ENCODE measurements at places on chromosomes 5 and 9. TPM values are rescaled to one million over a fixed set of nuclear protein-coding genes. Genes with fewer than 3 reads are reported as not detected.

AGXT2 gene
- polyA plus RNA-seq: not detected

DNA sequence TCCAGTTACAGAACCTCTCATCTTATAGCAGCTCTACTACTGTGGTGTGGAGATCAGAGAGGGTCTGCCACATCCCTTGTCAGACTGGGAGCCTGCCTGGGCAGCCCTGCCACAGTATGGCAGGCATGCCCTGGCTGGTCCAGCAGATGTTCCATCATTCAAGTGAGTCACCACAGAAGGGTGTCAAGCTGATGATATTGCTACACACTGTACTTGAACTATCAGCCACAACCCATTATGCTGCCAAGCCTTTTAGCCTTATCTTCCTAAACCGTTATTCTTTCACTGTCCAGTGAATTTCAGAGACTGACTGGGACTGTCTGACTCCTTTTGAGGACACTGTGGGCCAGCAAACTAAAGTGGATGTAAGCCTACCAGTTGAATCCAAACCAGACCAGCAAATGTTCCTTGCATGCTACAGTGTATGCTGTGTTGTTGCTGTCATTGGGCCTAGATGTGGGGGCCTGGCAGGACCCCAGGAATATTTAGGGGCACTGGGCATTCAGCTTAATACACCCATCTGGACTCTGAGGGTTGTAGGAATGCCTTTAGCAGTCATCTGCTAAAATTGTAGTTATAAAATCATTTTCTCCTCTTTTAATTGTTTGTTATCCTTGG lies 202.6 kb downstream of the NR3C1 start:
- H3K27ac ChIP-seq: peak overlapping the region; percentile 34
- peaks cover 7% of the 10 kb centered on the region for H3K4me1 ChIP-seq
- H3K36me3 ChIP-seq: peaks cover 7% of the 10 kb centered on the region
- DNase-seq: no peak
- H3K27me3 ChIP-seq: no peaks in the 10 kb centered on the region

GRCh38 chr5:98513380-98513779 lies 260.1 kb upstream of the RGMB start:
- no peaks in the 10 kb centered on the region for H3K36me3 ChIP-seq
- H3K27ac ChIP-seq: no peak overlapping the region
- 0 out of 2 replicates have a peak, but pooled peaks cover 4% of the 10 kb centered on the region for H3K4me1 ChIP-seq
- no peaks in the 10 kb centered on the region for H3K27me3 ChIP-seq
- H3K4me3 ChIP-seq: no peak overlapping the region

DNA sequence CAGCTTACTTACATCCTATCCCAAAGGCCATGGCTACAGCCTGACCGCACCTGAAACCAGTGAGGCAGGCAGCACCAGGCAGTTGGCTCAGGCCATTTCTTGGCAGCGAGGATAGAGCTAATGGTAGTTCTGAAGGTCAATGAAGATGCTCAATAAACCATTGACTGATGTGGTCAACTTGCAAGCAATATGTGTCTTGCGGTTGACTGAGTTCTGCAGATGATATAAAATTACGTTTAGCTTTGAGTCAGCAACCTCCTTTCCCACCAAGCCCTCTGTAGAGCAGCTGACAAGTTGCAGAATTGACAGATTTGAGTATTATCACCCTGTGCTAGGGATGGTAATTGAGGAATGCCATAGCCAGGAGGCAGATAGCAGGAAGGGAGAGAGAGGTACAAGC lies 189.0 kb upstream of the PUM3 start:
- DNase-seq: no peak
- no peak overlapping the region for H3K27ac ChIP-seq
- no peaks in the 10 kb centered on the region for H3K27me3 ChIP-seq
- no peaks in the 10 kb centered on the region for H3K4me1 ChIP-seq
- H3K36me3 ChIP-seq: no peaks in the 10 kb centered on the region

LRRTM2 gene
- 0.38 TPM for polyA plus RNA-seq

- DNase-seq: no peak
- H3K27me3 ChIP-seq: no peaks in the 10 kb centered on the region
- H3K4me3 ChIP-seq: no peak overlapping the region
- H3K4me1 ChIP-seq: peaks cover 13% of the 10 kb centered on the region
Measured at GRCh38 chr5:96931605-96932004, 4.3 kb upstream of the LNPEP start.

CD72 gene
- polyA plus RNA-seq: 2.5 TPM

MYOZ3 gene
- polyA plus RNA-seq: 0.26 TPM

DNA sequence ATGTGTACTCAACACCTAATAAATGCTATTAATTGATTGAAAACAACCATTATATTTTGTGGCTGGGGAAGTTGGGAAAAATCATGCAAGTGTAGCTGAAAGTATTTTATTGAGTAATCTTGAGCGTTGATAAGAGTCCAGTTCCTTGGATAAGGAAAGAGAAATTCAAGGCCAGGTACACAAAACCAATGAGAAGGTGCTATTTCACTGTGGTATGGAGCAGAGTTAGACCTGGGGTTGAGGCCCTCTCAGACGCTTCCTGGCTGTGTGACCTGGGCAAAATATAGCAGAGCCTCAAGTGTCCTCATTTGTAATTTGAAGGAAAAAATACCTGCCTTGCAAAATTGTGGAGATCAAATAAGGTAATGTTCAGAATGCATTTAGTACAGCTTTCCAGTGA lies 50.1 kb downstream of the GALNT10 start:
- H3K27me3 ChIP-seq: no peaks in the 10 kb centered on the region
- no peaks in the 10 kb centered on the region for H3K36me3 ChIP-seq
- peaks cover 2% of the 10 kb centered on the region for H3K4me1 ChIP-seq
- H3K4me3 ChIP-seq: no peak overlapping the region

TOR2A gene
- 17.2 TPM for polyA plus RNA-seq

DNA sequence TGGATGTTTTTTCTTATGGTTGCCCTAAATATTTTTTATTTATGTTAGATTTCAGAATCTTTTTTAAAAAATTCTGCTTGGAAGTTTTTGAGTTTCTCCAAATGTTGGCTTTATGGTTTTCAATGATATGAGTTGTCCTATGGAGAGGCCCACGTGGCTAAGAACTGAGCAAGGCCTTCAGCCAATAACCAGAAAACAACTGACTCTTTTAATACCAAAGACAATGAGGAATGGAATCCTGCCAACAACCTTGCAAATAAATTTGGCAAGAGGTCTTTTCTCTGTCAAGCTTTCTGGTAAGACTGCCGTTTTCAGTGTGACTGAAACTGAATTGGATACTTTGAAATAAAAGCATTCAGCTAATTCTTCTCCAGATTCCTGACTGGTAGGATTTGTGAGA lies 1740.1 kb upstream of the WWC1 start:
- no peaks in the 10 kb centered on the region for H3K27me3 ChIP-seq
- DNase-seq: no peak
- no peak overlapping the region for H3K4me3 ChIP-seq
- no peaks in the 10 kb centered on the region for H3K4me1 ChIP-seq

- H3K27me3 ChIP-seq: no peaks in the 10 kb centered on the region
- no peak overlapping the region for H3K27ac ChIP-seq
- no peaks in the 10 kb centered on the region for H3K36me3 ChIP-seq
- no peak overlapping the region for H3K4me3 ChIP-seq
- no peaks in the 10 kb centered on the region for H3K4me1 ChIP-seq
Measured at GRCh38 chr5:96404191-96404867, 28.7 kb downstream of the PCSK1 start.

DNA sequence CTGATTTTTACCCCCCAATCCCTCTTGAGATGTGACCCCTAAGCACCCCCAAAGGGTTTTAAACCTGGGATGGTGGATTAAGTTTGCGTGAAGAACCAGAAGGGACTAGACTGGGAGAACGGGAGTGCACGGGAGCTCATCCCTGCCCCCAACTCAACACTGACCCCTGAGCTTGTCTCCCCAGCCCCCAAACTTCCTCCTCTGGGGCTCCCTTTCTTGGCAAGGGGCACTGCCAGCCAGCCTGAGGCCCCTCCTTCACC lies 5.0 kb upstream of the SET start:
- H3K27ac ChIP-seq: no peak overlapping the region
- H3K4me1 ChIP-seq: no peaks in the 10 kb centered on the region
- H3K27me3 ChIP-seq: no peaks in the 10 kb centered on the region
- H3K4me3 ChIP-seq: no peak overlapping the region

DNA sequence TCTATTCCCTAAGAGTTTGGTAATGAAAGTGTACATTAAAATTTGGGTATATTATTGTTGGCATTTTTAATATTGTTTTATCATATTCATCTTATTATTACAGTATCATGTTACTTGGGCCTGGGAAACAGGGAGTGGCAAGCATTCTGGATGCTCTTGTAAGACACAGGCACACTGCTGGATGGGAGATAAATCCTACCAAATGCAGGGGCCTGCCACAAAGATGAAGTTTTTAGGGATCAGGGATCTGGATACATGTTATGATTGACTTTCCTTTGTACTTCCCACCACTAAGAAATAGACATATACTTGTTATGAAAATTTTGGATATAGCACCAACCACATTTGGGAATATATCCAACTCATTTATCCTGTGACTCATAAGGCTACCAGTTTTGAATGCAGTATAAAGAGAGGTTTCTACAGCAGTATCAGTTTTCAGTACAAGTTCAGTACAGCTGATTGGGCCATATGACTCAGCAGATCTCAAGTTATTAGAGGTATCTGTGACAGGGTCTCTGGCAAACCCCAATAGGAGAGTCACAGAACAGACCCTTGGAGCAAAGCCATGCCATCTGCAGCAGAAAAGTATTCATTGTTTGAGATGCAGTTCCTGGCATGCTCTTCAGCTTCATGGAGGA lies 360.1 kb downstream of the DMAC1 start:
- DNase-seq: no peak
- H3K36me3 ChIP-seq: no peaks in the 10 kb centered on the region
- H3K4me3 ChIP-seq: no peak overlapping the region
- H3K27ac ChIP-seq: no peak overlapping the region
- H3K4me1 ChIP-seq: no peaks in the 10 kb centered on the region
- no peaks in the 10 kb centered on the region for H3K27me3 ChIP-seq

PGGT1B gene
- polyA plus RNA-seq: 0.69 TPM
